ENCODE measurements at places on chromosomes 7 and 10. TPM values are rescaled to one million over a fixed set of nuclear protein-coding genes. Genes with fewer than 3 reads are reported as not detected.

The GARS1 gene
- 246 TPM for total RNA-seq

The DENND2A gene
- 25.4 TPM for total RNA-seq

The PDZD8 gene
- total RNA-seq: 37.3 TPM

The NFE2L3 gene
- total RNA-seq: 19.2 TPM

The CDK1 gene
- total RNA-seq: 131 TPM

The TACR2 gene
- total RNA-seq: not detected

The TSPAN15 gene
- total RNA-seq: 7.5 TPM

The DNAJB9 gene
- 13.9 TPM for total RNA-seq

The H2BK1 gene
- not detected for total RNA-seq

- DNase-seq: no peak
Measured at GRCh38 chr7:46658281-46658680, 737.2 kb upstream of the IGFBP3 start.

GRCh38 chr7:26487780-26488515 is 196.3 kb downstream of the SNX10 start:
- DNase-seq: no peak

- DNase-seq: no peak
Measured at GRCh38 chr7:105619590-105619989, 38.3 kb upstream of the EFCAB10 start.

- no peak for DNase-seq
Measured at GRCh38 chr7:36037121-36037662, 115.9 kb upstream of the EEPD1 start.

GRCh38 chr7:96329241-96329640 is 7.3 kb upstream of the SLC25A13 start:
- DNase-seq: no peak

GRCh38 chr10:27153845-27154193 is 365 bp downstream of the YME1L1 start:
- DNase-seq: no peak

DNA sequence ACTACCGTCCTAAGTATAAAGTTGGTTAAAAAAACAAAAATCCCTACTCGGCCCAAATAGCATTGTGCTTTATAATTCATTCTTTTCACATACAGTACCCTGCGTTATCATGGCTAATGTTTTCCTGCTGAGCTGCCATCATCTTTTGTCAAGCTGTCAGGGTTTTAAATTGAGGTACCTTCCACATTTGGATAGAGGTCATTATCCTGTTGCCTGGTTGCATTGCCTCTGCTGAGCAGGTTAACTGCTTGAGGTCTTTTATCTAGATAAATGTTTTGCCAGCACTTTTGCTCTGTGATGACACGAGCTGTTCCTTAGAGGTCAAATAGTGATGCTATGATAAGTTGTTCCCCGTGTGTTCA is 94.4 kb upstream of the FZD1 start:
- no peak for DNase-seq

DNA sequence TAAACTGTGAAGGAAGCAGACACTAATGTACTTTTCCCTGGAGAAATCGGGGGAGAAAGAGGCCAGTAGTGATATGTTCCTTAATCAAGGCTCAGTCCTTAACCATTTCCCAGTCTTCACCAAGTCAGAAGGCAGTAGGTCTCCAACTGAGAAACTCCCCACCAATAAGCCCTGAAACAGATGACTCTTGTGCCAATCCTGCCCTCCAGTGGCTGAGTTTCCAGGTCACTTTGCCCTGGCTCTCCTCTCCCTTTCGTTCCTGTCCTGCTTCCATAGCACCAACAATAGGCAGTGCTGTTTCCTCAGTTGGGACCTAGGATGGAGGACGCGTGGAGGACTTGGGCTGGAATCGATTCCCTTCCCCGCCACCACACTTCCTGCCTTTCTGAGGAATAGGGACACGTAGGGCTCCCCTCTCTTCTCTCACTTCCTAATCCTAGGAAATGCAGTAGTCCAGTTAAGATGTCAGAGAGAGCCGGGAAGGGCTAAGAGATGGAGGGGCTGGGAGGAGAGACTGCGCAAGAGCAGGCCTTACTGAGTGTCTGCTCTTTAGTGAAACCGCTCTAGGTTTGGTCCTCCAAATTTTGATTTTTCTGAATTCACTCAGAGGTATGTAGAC is 23.4 kb downstream of the ATOH7 start:
- DNase-seq: peak; percentile 17

GRCh38 chr10:71075086-71075758 is 137.1 kb upstream of the UNC5B start:
- no peak for DNase-seq

- DNase-seq: peak; percentile 14
Measured at GRCh38 chr7:95686109-95686508, 86.2 kb upstream of the DYNC1I1 start.

DNA sequence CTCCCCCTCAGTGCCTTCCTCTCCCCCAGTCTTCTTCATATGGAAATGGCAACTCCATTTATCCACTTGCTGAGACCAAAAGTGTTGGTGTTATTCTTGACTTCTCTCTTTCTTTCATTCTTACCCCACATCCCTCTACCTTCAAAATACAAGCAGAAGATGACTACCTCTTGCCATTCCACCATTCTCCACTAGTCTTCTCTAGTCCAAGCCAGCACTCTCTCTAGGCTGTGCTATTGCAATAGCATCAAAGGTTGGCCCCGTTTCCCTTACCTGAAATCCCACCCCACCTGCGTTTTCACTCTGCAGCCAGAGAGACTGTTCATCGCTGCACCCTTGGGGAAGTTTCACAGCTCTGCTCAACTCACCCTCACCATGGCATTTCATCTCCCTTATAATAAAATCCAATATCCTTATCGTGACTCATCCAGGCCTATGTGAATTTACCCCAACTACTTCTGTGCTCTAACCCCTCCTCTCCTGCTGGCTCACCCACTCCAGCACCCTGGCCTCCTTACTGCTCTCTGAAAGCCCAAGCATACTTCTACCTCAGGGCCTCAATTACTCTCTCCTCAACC is 109.1 kb downstream of the LSM5 start:
- no peak for DNase-seq

- no peak for DNase-seq
Measured at GRCh38 chr10:33109788-33110469, 151.9 kb upstream of the ITGB1 start.

GRCh38 chr7:123864966-123865365 is 20.0 kb downstream of the HYAL4 start:
- no peak for DNase-seq

DNA sequence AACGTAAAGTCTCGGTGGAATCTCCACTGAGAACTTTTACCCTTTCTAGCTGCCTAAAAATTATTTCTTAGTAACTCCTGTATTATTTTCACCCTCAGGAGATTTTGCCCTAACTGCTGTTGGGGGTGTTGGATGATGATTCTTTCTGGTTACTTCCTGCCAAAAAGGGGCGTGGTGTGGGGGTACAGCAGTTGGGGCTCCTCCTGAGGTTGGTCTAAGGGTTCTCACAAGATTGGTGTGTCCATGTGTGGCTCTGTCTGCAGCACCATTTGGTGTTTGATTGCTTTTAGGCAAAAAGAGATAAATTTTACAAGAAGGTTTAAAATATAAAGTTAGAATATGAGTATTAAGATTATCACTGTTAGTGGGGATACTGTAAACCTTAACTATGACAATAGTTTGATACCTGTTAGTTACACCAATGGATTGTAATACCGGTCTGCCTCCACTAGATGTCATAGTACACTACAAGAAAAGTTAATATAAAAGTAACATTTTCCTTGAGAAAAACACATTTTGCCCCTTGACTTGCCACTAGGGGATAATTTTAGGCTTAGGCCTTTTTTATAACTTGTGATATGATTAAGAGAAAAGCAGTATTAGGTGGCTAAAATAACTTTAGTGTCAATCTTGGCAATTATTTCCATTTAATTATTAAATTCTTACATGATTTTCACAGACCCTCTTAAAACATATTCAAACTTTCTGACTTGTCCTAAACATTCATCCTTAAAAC is 928.7 kb downstream of the IPMK start:
- DNase-seq: no peak

- DNase-seq: no peak
Measured at GRCh38 chr10:95832216-95833041, 75.3 kb upstream of the CC2D2B start.

DNA sequence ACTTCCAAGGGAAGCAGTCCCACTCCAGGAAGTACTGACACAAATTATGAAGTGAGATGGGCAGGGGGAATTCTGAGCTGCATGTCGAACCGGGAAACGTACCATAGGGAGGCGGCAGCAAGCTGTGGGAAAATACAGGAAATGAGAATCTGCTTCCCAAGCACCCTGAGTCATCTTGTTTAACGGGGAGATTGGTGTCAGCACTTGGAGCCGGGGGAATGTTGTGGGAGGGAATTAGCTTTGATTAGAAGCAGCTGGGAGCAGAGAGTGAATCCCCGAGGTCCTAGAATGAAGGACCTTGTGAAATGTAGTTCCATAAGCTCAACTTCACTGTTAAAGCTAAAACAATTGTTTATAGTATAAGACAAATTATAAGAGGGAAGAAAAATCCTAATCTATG is 141.4 kb upstream of the PRKCQ start:
- peak; percentile 80 for DNase-seq

Data from MG63 (cell line).